ENCODE measurements at places on chromosomes 16 and 17.

DNA sequence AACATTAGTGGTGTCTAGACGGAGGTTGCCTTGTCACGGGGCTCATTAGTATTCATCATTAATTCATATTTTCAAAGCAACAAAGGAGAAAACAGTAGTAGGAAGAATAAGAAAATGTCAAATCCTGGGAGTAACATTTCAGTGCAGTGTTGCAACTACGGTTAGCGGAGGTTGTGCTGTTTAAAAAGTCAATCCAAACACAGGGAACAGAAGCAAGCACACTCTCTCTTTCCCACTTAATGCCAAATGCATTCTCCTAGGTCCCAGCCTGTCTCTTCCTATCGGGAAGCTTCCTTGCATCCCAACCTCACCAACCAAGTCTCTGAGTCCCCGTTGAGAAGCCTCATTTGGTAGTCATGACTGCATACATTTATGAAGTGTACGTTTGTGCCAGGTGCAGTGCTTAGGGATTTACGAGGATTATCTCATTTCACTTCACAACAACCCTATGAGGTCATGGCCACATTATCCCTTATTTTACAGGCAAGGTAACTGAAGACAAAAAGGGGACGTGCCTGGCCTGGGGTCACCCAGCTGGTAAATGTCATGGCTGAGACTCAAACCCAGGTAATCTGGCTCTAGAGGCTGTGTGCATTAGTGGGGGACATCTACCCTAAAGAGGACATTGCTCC, 283.6 kb upstream of the SALL1 start:
- DNase-seq: no peak

GRCh38 chr17:32264140-32264799, 1.4 kb upstream of the RHBDL3 start:
- no peak for DNase-seq

GRCh38 chr17:82449131-82449882, 1.2 kb downstream of the CYBC1 start:
- DNase-seq: peak; percentile 90

GRCh38 chr16:81786321-81786720, 7.2 kb downstream of the PLCG2 start:
- DNase-seq: no peak

- DNase-seq: no peak
These were observed 46.2 kb upstream of the NOL11 start for GRCh38 chr17:67671493-67671892.

DNA sequence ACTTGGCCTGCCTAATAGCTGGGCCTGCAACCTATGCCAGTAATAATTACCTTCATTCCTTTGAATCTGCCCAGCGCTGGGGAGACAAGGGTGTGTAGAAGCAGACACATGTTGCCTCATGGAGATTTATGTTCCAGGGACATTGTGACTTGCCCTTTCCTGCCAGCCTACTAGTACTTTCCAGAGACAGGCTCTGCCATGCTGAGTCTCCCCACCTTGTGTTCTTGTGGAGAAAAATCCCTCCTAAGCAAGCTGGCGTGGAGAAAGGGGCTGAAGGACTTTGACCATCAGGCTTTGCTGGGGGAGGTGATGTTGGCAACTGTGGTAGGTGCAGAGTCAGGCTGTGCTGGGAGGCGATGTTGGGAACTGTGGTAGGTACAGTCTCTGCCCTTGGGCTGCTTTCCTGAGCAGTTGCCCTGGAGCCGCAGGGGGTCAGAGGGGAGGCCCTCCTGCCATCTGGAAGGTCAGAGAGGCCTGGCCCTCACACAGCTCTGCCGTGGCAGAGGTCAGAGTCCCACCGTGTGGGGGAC, 4.0 kb downstream of the KSR1 start:
- no peak for DNase-seq

DNA sequence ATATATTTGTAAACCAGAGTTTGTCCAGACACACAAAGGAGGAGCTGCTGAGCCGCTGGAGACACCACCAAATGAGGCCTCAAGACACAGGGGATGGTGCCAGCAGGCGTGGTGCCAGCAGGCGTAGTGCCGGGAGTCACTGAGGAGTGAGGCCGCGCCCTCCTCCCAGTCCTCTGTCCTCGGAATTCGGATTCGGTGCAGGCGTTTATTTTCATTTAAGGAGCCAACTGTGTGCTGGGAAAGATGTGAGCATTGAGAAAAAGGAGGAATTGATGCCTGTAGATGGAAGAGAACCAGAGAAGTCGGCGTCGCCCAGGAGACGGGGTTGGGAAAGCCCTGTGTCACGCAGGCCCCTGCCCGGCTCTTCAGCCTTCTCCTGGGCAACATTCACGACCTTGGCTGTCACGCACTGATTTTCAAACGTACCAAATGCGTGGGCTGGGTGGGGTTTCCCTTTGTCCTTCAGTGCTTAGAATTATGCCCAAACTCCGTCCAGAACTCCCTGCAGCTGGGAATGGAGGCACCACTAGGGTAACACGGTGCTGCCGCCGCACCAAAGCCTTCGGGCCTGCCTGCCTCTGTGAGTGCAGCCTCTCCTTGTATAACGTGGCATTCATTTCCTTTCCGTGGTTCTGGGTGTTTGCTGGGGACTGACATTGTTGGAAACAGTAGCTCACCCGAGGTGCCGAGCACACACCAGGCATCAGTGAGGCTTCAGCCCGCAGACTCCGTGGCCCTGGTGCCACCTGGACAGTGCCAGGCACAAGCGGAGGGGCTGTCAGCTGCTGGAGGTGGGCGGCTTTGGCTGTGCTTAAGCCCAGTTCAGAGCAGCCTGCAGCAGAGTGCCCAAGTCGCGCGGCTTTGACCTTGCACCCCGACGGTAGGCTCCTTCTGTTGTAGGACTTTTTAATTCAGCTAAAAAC, 49.0 kb upstream of the CHMP6 start:
- no peak for DNase-seq

GRCh38 chr16:15830832-15831451, 25.9 kb downstream of the MYH11 start:
- DNase-seq: no peak

DNA sequence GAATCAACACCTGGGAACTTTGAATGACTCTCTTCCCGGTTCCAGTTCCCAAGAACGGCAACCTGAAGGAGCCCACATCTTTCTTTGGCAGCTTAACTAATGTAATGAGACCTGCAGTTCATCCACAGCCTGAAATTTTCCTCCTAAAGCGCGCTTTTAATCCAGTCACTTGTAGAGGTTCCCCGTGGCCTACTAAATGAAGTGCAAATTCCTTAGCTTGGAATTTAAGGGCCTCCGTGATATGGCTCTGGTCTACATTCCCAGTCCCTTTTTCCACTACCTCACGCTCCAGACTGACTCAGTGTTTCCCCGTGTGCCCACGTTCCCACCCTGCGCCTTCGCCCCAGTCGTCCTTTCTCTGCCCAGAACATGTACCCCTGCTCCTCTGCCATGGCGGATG, 27.2 kb downstream of the FZD2 start:
- DNase-seq: no peak
